Mesothelial cell of epicardium (in vitro differentiated cells): ENCODE measurements at places on chromosomes 13 and 19.

GRCh38 chr13:73532987-73533510 is 474.2 kb downstream of the KLF5 start:
- H3K4me1 ChIP-seq: peaks cover 27% of the 10 kb centered on the region
- H3K4me3 ChIP-seq: no peak overlapping the region
- H3K27ac ChIP-seq: peak overlapping the region; percentile 41
- H3K36me3 ChIP-seq: peaks cover 1% of the 10 kb centered on the region
- H3K27me3 ChIP-seq: no peaks in the 10 kb centered on the region

DNA sequence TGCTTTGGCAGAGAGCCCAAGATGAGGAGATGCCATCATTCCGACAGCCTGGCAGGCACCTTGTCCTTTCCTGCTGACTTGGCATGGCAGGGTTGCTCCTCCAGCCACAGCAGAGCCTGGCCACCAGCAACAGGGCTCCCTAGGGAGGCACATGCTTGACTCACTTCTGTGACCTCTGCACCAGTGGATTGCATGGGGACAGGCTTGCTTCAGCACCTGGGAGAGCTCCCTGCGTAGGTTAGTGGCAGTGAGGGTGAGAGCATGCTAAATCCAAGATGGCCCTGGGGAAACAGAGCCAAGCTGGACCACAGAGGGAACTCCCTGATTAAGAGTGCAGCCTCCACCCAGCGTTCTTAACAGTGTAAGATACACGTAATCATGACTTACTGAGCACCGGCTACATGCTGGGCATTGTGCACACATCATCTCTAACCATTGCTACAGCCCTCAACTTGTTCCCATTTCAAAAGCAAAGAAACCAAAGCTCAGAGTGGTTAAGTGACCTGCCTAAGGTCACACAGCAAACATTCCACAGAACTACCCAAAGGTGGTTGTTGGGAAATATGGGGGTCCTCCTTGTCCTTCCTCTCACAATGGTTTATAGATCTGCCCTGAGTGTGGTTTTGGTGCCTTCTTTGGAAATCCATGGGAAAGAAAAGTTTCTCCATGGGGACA is 116.6 kb upstream of the UQCRFS1 start:
- H3K4me3 ChIP-seq: no peak overlapping the region
- no peaks in the 10 kb centered on the region for H3K36me3 ChIP-seq
- no peaks in the 10 kb centered on the region for H3K4me1 ChIP-seq
- H3K27me3 ChIP-seq: peaks cover 6% of the 10 kb centered on the region
- DNase-seq: no peak
- H3K27ac ChIP-seq: no peak overlapping the region

- no peak overlapping the region for H3K4me3 ChIP-seq
- H3K27me3 ChIP-seq: no peaks in the 10 kb centered on the region
- H3K36me3 ChIP-seq: no peaks in the 10 kb centered on the region
- peaks cover 23% of the 10 kb centered on the region for H3K4me1 ChIP-seq
These were observed 89.4 kb upstream of the IRS2 start for GRCh38 chr13:109875746-109876145.

- no peaks in the 10 kb centered on the region for H3K27me3 ChIP-seq
- no peak for DNase-seq
- H3K4me1 ChIP-seq: peaks cover 2% of the 10 kb centered on the region
- no peak overlapping the region for H3K27ac ChIP-seq
These were observed 128.2 kb downstream of the STOML3 start for GRCh38 chr13:38862443-38862842.
